Inflammatory macrophage (primary cell): ENCODE measurements at places on chromosomes 2 and 18.
A peak's percentile ranks its signal among the peaks of the same experiment; 100 is the strongest.

DNA sequence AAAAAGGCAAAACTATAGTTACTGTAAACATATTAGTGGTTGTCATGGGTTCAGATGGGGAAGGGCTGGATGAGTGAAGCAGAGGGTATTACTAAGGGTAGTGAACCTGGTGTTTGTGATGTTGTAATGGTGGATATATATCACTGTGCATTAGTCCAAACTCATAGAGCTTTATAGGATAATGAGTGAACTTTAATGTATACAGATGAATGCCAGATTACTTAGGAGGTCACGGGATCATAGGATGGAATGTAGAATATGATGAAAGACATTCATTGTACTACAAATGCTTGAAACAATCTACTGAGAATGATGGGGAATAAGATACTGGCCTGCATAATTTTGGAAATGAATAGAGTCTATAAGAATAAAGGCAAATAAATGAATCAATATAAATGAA, 226.7 kb upstream of the ZNF804A start:
- no peak for DNase-seq

- no peak for DNase-seq
These were observed 47.5 kb downstream of the ANKRD44 start for GRCh38 chr2:197263077-197263476.

- peak; percentile 98 for DNase-seq
These were observed 99.0 kb downstream of the ZFP36L2 start for GRCh38 chr2:43127208-43127940.

DNA sequence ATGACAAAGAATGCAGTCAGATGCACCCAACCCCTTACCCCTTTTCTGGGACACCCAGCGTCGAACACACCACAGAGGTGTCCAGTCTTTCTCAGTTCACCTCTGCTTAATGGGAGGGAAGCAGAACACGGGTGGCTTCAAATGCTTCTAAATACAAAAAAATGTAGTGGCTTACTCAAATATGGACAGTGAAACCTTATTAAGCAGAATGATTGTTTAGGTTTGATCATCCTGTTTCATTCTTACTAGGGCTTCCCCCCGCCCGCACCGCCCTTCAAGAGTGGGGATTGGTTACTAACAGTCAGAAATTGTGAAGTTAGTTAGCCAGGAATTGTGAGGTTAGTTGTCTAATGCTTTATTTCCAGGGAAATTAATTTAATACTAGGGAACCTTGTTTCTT, 21.6 kb downstream of the ATG16L1 start:
- no peak for DNase-seq

GRCh38 chr2:191412353-191412752, 167.1 kb downstream of the MYO1B start:
- DNase-seq = peak; percentile 32

DNA sequence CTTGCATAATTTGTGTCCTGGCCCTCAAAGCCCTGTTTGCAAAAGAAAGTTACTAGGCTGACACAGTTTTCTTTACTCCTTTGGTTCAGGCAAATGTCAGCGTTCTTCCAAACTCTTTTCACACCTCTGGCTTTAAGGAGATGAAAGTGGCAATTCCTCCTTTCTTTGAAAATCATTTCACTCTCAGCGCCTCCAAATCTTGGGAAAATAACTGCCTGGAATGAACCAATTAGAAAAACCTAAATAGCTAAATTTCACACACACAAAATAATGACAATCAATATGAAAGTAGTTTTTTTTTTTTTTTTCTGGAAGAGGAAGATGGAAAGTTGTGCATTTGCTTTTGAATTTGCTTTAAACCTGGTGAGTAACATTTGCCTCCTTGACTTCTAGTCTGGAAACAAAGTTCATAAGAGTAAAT, 1.7 kb downstream of the MEIS1 start:
- no peak for DNase-seq

GRCh38 chr2:174656676-174657176, 59.1 kb upstream of the WIPF1 start:
- no peak for DNase-seq

- peak; percentile 79 for DNase-seq
These were observed 53.6 kb upstream of the CTDP1 start for GRCh38 chr18:79625924-79626561.

DNA sequence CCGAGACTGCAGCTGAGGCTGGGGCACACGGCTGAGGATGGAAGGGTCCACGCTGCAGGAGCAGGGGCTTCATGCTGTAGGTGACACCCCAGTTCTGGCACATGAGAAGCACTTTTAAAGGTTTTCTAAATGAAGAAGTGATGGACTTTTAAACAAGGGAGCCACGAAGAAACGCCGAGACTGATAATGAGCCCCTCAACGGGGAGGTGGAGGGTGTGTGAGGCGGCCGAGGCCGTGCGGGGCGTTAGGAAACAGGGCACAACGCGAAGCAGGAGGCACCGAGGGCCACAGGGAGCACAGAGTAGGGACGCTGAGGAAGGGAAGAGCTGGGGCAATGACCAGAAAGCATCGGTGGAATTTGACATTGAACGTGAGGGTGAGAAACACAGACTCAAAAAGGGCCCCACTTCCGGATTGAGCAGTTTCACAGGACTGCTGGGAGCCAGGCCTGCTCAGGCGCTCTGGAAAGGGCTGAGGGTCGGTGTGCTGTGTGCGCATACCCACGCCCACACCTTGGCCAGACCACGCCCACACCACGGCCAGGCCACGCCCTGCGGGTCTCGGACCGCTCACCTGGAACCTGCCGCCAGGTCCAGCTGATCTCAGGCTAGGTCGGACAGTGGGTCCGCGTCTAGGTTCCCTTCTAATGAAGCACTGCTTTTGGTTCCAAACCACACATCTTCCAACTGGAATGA, 115.7 kb downstream of the GYPC start:
- DNase-seq = no peak

GRCh38 chr2:28465148-28465885, 30.5 kb upstream of the PLB1 start:
- no peak for DNase-seq

DNA sequence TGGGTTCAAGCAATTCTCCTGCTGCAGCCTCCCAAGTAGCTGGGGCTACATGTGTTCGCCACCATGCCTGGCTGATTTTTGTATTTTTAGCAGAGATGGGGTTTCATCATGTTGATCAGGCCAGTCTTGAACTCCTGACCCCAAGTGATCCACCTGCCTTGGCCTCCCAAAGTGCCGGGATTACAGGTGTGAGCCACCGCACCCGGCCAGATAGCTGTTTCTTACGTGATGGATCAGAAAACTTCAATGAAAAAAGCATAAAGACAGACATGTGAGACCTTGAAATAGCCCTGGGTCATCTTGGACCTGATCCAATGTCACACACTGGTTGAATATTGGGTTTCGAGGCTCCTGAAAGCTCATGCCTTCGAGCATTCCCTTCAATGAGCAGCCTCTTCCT, 66.7 kb upstream of the RTN4 start:
- no peak for DNase-seq

DNA sequence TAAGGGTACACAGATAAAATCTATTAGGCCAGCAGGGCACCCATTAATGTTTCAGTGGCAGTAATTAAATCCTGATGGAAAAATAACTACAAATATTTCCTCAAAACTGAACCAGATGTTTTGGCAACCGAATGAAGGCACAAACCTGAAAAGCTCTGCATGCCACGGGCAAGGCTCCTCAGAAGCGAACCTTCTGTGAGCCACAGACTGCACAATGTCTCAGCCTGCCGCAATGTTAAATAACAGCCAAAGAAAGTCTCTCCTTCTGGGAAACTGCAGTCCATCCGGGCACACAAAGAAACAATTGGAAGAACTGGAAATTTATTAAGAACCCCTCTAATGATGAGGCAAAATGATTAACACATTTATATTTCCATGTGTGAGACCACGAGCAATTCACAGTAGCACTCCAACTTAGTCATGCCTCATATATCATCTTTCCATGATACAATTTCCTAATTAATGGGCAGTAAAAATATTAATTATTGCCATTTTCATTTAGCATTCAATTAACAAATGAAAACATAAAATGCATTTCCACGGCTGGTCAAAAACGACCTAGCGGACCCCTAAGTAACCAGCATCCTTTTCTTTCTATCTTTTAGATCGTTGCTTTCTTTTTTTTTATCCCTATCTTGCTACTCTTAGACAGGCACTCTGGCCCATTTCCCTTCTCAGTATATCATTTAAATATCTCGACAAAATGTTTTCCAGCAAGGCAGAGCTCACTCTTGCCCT, 237.5 kb downstream of the EPHA4 start:
- no peak for DNase-seq

DNA sequence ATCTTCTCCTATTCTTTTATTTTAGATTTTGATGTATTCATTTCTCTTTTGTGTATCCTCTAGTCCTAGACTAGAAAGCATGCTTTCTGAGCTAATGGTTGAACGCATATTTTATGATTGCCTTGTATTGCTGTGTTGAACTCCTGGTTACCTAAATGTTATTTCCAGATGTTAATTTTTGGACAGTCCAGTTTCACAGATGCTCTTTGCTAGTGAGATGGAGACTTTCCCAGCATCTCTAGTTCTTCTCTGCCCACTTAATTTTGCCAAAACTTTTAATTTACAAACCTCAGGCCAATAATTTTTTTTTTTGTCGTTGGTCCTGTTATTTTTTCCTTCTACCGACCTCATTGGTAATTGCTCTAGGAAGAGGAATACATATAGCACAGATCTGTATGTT, 153.2 kb downstream of the HAUS1 start:
- DNase-seq = no peak

DNA sequence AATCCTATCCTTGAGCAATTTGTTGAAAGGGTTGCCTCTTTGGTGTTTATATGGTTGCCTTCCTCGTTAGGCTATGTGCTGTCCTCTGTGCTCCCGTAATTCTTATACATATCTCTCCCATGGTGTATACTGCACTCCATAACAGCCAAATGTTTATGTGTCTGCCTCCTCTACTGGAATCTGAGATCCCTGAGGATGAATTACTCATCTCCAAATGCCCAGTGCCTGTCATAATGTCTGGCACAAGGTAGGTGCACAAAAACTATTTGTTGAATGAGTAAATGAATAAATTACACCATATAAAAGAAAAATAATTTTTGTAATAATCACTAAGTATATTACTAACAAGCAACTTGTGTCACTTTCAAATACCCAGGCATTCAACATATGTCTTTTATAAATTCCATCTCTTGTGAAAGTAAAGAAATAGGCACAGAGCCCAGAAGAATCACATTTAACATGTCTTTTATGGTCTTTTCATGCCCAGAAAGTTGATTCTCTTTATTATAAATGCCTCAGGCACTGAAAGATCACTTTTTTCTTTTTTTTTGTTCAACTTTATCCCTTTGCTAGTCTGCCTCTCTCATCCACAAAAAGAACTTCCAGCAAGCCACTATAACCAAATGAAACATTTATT, 164.9 kb downstream of the CCDC148 start:
- no peak for DNase-seq

- peak; percentile 91 for DNase-seq
These were observed at the start of gene ZEB2 for GRCh38 chr2:144519934-144520731. Gene ZEB2, minus strand, starts transcription at chr2:144520119. Its CDS starts 2,769 bp downstream, at chr2:144517350.

DNA sequence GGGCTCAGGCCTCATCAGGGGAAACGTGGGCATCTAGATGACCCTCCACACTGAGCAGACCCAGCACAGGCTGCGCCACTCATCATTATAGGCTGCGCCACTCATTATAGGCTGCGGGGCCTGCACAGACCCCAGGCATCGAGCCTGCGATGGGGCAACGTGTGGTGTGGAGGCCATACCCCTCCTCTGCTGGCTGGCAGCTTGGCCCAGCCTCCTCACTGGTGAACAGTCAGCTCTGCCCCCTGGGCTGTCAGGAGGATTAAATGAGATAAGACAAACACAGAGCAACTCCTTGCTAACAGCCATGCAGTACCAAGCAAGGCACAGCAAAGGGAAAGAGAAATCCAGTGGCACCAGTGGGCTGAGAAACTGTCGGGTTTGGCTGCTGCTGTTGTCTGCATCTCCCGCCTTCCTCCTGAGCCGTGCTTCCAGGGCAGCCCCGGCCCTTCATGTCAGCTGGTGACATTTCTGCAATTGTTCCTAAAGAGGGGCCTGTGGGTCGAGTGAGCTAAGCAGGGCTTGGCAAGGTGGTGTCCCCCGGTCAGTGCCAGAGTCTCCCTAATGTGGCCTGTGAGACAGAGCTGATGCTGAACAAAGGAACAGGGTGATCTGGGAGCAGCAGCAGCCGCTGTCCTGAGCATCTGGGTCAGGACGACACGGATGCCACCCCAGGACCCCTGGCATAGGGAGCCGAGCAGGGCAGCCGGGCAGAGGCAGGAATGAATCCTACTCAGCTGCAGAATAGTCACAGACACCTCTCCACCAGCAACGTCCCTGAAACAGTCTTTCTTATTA, 48.7 kb downstream of the RRM2 start:
- no peak for DNase-seq

GRCh38 chr18:47100212-47100831, 50.0 kb downstream of the HDHD2 start:
- DNase-seq = peak; percentile 24

DNA sequence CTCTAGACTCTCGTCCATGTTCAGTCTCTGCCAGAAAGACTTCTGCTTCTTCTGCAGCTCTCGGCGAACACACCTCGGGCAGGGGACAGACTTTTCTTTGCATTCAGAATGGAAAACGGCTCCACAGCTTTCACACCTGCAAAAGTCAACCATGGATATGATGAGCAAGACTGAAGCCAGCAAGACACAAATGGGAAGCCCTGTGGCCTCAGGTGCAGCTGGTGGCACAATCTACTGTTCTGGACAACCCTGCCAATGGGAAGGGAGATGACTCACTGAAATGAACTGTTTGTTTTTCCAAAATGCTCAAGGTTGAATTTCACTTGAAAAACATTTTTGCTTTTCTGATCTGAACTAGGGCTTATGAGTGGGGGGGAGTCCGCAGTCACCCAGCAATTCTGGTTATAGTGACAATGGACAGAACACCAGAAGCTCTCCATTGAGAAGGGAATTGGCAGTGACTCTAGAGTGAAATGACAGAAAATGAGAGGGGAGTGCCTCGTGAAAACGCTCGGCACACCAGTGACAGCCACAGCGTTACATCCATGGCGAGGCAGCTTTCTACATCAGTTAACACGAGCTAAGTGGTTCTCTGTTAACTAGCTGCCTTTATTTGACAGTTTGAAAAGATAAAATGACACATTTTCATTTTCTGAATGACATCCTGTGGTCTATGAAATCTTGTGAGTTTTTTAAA, 58.8 kb upstream of the FZD5 start:
- no peak for DNase-seq

GRCh38 chr2:158539176-158540005, 82.6 kb downstream of the PKP4 start:
- no peak for DNase-seq

GRCh38 chr2:55590810-55591440, 26.5 kb downstream of the PPP4R3B start:
- DNase-seq = no peak

GRCh38 chr2:38215522-38215921, 139.6 kb upstream of the CYP1B1 start:
- no peak for DNase-seq

- no peak for DNase-seq
These were observed 418.9 kb downstream of the EPHA4 start for GRCh38 chr2:221153226-221153625.

GRCh38 chr2:109265369-109265768, 136.4 kb downstream of the SH3RF3 start:
- no peak for DNase-seq

GRCh38 chr18:50193796-50194630, 934 bp downstream of the MYO5B start:
- no peak for DNase-seq

GRCh38 chr2:42199626-42200025, 30.5 kb downstream of the EML4 start:
- DNase-seq = peak; percentile 53
